ENCODE measurements at places on chromosomes 12 and 14.

- DNase-seq = no peak
Measured at GRCh38 chr12:50677858-50678257, 86.0 kb upstream of the ATF1 start.

DNA sequence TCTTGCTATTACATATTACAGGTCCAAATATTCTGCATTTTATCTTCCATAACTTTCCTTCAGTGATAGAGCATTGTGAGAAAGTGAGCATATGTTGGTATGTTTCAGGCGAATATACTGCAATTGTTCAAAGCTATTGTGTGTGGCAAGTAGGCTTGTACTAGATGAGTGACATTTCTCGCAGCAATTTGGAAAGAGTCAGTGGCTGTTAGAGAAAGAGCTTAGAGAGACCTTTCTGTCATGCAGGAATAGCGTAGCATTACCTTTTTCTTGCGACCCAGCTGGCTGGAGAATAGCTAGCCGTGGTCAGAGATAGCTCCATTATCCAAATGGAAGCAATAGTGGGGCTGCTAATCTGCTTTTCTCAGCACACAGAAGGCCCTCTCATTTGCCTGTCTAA lies 678.5 kb upstream of the FOXG1 start:
- no peak for DNase-seq

DNA sequence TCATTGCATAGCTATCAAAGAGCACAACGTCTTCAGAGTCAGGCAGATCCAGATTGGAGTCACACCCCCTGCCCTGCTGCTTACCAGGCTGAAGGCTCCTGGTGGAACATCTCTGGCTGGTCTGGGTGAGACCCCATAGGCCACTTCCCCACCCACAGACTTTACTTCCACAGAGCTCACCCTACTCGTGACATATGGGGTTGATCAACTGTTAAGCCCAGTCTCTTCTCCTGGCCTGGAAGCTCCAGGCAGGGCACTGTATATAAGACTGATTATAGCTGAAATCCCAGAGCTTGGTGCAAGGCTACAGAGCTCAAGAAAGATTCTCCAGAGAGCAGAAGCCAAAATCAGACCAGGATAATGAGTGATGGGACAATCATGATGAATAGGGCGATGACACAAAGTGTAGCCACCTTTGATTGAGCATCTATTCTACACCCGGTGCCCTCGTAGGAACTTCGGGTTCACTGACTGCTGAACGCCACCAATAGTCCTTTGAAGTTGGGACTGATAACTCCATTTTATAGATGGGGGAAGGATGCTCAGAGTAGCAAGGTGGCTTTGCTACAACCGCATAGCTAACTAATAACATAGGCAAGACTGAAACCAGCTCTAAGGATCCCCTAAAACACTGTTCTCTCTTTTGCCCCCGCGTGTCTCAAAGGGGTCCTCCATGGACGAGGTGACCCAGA lies 287.8 kb downstream of the BCL11B start:
- DNase-seq = no peak

GRCh38 chr12:80593766-80594165 lies 113.7 kb upstream of the MYF6 start:
- no peak for DNase-seq

GRCh38 chr14:30345511-30345910 lies 213.4 kb upstream of the G2E3 start:
- DNase-seq = no peak
